ENCODE measurements at places on chromosomes 4 and X.

- no peak for DNase-seq
These were observed 58.8 kb downstream of the C4orf50 start for GRCh38 chr4:5959211-5959982.

DNA sequence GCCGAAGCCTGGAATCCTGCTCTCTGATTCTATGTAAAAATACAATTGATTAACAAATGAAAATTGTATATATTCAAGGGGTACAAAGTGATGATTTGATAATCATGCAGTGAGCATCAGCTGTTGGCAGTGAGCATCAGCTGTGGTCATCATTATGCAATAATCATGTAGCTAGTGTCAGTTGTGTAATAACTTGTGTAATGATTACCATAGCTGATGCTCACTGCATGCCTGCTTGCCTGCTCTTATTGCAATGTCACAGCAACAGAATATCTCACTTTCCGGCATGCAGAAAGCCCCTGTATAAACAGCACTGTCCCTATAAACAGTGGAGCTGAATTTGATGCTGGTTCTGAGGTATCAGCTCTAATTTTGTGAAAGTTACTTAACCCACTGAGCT lies 46.8 kb downstream of the SULT1B1 start:
- no peak for DNase-seq

GRCh38 chrX:136780763-136781162 lies at the start of gene ARHGEF6:
ARHGEF6 (minus strand) TSS chrX:136780932; CDS start chrX:136780882, 50 bp downstream.
- DNase-seq = no peak

- DNase-seq = no peak
These were observed 358.9 kb downstream of the TRAM1L1 start for GRCh38 chr4:116726523-116726922.

- DNase-seq = no peak
These were observed 33.6 kb upstream of the GTPBP6 start for GRCh38 chrX:352181-352580.

- no peak for DNase-seq
These were observed 54.1 kb upstream of the WDR17 start for GRCh38 chr4:176011529-176011928.

DNA sequence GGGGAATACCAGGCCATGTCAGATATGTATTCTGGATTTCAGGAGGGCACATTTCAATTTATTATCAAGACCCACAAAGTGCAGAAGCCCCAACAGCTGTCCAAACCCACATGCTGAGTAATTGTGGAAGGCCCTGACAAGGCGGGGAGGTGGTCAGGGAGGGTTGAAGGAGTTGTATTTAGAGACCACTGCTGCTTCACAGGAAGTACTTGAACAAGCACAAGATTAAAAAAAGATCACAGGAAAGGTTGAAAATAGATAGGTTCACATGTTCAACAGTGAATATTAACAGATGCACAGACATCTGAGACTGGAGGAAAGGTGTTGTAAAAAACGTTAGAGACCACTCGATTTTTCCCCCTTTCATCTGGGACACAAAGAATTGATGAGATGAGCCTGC lies 17.9 kb downstream of the ATP8A1 start:
- DNase-seq = no peak

- DNase-seq = no peak
These were observed 137.7 kb upstream of the FAT1 start for GRCh38 chr4:186861317-186861716.

GRCh38 chr4:38832624-38833528 lies 23.7 kb downstream of the TLR6 start:
- DNase-seq = no peak

GRCh38 chr4:95300304-95300703 lies 248.5 kb downstream of the UNC5C start:
- no peak for DNase-seq

DNA sequence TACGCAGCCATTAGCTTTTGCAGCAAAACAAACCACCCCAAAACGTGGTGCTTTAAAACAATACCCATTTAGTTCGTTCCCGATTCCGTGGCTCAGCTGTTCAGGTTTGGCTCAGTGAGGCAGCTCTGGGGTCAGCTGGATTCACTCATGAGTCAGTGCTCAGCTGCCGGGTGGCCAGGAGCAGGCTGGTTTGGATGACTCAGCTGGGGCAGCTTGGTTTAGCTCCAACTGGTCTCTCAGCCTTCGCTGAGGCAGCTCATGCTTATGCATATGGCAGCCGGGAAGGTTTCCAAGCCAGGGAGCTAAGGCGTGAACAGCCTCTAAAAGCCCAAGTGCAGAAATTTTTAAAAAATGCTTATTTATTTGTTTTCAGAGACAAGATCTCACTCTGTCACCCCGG lies 13.3 kb upstream of the CD99 start:
- no peak for DNase-seq

- no peak for DNase-seq
These were observed 7.2 kb upstream of the C1QTNF7 start for GRCh38 chr4:15420642-15421041.

- DNase-seq = no peak
These were observed 93.4 kb downstream of the SLC10A7 start for GRCh38 chr4:146428298-146428697.

DNA sequence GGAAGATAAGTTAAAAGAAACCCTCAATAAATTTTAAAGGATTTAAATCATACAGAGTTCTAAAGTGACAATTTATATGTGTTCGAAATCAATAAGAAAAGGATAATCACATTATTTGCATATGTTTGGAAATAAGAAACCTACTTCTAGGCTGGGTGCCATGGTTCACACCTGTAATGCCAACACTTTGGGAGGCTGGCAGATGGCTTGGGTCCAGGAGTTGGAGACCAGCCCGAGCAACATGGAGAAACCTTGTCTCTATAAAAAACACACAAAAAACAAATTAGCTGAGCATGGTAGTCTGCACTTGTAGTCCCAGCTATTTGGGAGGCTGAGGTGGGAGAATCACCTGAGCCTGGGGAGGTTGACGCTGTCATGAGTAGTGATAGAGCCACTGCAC lies 8.1 kb upstream of the SAP30 start:
- DNase-seq = no peak

DNA sequence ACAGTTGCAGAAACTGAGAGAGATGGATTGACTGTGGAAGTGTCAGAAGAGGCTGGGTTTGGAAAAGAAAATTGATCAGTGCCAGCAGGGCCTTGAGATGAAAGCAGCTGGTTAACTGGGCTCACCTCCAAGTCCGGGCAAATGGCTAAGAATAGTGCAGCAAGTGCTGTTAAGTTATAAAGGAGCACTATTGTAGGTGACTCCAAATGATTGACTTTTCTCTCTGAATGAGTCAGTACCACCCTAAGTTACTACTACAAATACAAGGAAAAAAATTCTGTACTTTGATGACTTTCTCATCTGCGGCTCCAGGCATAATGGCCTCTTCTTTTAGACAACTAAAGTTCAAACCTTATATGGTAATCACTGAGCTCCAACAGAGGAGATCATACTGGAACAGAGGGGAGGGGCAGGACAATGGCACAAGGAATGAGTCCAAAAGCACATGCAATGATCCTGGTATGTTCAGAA lies 733.4 kb upstream of the INTU start:
- no peak for DNase-seq

DNA sequence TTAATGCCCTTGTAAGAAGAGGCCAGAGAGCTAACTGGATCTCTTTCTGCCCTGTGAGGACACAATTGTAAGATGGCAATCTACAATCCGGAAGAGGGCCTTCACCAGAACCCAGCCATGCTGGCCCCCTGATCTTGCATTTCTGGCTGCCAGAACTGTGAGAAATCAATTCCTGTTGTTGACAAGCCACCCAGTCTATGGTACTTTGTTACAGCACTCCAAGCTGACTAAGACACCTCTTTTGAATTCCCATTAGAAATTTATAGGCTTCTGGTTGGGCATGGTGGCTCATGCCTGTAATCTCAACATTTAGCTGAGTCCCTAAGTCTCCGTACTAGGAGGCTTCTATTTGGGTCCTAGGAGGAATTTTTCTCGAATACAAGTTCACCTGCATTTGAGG lies 48.8 kb upstream of the RELL1 start:
- DNase-seq = no peak

- no peak for DNase-seq
These were observed 6.1 kb downstream of the XPNPEP2 start for GRCh38 chrX:129744861-129745321.

DNA sequence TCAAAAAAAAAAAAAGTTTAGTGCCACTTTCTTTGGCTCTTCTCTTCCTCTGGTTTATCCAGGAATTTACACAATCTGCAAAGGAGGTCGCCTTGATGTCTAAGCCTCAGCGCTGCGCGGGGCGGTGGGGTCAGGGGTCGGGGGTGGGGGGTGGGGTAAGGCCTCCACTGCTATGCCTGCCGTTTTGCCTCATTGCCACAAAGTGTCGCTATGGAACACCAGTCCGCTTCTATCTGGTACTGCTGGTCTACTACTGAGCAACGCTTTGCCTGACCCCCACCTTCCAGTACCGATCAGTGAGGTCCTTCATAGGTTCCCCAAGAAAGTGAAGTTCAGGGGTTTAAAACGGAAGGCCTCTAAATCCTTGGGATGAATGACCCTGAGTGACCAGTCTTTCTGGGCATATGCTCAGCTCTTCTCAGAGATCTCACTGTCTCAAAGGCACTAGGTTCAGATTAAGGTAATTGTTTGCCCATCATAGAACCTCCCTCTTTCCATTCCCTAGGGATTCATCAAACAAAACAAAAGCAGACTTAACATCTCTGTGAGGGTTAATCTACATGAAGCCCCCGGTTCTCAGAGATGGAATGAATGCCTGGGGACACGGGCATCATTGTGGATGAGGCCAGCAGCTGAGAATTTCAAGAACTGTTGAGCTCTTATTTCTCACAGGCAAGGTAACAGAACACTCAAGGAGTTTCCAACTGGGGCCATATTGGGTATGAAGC lies 16.9 kb upstream of the TSR2 start:
- DNase-seq = no peak

- no peak for DNase-seq
These were observed 42.0 kb downstream of the MAOB start for GRCh38 chrX:43840265-43840664.

GRCh38 chrX:153645921-153646488 lies 998 bp upstream of the DUSP9 start:
- DNase-seq = no peak

- no peak for DNase-seq
These were observed 17.1 kb upstream of the PRRG1 start for GRCh38 chrX:37332055-37332454.

- no peak for DNase-seq
These were observed 1317.6 kb downstream of the ADGRL3 start for GRCh38 chr4:62517716-62518115.

DNA sequence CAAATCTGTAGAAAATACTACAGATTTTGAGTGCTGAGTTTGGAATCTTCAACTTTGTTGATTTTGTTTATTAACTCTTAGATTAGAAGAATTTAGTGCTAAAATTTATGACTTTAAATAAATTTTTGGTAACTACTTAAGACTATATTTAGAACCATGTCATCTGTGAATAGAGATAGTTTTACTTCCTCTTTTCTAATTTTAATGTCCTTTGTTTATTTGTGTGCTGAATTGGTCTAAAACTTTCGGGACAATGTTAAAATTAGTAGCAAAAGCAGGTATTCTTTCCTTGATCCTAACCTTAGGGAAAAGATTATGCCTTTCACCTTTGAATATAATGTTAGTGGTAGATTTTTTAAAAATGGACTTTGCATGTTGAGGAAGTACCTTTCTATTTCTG lies 119.7 kb upstream of the CXorf51A start:
- DNase-seq = no peak

DNA sequence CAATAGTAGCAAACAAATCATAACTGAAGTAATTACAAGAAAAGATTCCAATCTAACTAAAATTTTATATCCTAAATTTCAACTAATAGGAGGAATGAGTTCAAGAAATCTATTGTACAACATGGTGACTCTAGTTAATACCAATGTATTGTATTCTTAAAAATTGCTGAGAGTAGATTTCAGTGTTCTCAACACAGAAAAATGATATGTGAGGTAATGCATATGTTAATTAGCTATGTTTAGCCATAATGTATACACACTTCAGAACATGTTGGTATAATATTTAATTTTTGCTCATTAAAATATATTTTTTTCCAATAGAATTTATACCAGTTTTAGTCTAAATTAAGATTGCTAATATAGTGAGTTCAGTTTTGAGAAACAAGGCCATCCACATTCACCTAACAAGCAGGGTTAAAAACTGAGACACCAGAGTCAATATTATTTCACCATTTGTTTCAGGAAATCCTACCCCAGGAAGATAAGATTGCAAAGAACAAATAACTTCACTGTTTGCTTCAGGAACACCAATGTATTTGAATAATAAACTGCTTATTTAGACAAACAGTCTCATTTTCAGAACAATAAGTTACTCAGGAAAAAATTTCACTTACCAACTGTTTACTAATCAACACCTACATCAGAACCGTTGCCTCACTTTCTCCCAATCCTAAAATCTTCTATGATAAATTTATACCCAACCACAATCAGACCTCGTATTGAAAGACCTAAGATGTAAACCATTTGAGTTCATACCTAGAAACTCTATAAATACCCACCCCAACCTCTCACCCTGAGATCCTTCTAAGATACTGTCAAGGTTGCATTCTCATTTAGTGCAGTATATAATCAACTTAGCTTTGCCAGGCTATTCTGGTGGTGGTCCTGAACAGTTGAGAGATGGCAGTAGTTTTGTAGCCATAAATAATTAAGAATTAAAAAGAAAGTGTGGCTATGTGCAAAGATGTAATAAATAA lies 132.8 kb downstream of the MAB21L2 start:
- no peak for DNase-seq

DNA sequence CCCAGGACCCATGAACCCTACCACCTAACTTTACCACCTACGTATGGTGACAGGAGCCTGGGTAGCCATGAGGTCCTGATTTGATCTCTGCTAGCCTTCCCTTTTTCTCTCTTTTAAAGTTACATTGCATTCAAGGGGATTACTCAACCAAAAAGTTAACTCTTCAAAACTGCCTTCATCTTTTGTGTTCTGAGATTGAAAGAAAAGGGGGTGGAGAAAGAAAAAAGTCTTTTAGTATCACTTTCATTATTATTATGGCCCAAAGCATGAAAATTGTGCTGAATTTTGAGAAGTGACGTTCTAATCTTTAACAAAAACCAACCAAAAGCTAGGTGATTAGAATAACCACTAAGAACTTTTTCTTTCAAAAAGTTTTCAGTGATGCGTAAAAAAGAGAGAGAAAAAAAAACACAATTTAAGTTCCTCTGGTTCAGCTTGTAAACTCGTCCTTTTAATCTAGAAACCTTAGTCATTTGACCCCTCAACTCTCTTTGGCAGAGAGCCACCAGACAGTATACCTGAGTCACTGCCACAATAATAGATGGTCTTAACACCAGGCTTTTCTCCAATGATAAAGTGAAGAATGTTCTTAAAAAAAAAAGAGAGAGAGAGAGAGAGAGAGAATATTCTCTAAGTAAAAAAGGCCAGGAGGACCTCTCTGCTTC lies 347.4 kb upstream of the FGF13 start:
- no peak for DNase-seq

GRCh38 chr4:139696491-139696890 lies 30.9 kb downstream of the MGST2 start:
- no peak for DNase-seq

GRCh38 chrX:121851033-121851432 lies 803.6 kb downstream of the GLUD2 start:
- no peak for DNase-seq

Measured in NCI-H2081 treated with DMSO at 0.1 percent for 48 hours (cell line).